ENCODE measurements at places on chromosomes 6 and 20.
A peak's percentile ranks its signal among the peaks of the same experiment; 100 is the strongest.

GRCh38 chr6:53264915-53265607 is 83.7 kb downstream of the ELOVL5 start:
- DNase-seq: no peak

DNA sequence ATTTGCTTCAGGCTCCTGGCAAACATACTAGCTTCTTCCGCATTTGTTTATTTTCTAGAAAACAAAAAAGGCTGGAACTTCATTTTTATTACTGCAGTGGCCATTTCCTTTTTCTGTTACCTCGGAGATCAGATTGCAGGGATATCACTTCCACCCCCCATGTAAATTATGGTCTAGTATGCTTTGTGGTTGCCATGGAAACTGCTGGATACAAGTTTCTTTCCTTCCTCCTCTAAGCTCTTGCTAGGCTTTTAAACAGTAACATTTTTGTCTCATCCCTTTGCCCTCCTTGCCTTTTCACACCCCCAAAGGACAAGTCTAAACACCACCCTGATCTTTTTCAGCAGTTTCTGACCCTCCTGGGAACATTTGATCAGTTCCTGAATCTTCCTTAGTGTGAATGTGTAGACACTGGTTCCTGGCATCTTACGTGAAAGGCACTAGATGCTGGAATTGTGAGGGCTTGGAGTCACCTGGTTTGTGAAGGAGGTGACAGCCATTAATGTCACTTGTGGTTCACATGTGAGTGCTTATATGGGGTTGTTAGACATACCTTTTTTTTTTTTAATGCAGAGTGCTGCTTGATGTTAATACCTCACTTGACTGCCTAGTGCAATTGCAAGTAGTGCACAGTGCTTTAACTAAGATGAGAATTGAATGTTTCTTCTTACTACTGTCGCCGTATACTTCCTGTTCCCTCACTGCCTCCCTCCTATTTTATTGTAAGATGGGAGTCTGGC is 181.6 kb downstream of the JARID2 start:
- no peak for DNase-seq

- no peak for DNase-seq
Measured at GRCh38 chr6:118370722-118371121, 177.4 kb upstream of the PLN start.

- no peak for DNase-seq
Measured at GRCh38 chr6:5294392-5295211, 33.3 kb downstream of the FARS2 start.

DNA sequence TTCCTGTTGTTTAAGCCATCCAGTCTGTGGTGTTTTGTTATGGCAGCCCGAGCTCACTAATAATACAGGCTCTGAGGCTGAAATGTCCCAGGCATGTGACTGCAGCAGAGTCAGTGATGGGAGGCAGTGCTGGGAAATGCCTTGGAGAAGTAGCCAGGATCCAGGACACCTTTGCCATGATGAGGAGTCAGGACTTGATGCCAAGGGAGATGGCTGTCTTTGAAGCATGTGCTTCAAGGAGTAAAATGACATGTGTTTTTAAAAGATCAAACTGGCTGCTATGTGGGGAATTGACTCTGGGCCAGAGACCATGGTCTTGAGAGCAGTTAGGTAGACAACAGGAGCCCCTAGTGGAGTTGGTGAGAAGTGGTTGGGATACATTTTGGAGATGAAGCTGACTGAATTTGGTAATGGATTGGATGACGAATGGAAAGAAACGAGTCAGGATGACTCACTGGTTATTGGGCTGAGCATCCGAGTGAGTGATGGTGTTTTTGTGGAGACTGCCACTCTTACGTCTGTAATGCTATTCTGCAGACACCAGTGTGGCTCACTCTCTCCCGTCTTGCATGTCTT is 322.2 kb downstream of the PLCB1 start:
- DNase-seq: peak; percentile 81

DNA sequence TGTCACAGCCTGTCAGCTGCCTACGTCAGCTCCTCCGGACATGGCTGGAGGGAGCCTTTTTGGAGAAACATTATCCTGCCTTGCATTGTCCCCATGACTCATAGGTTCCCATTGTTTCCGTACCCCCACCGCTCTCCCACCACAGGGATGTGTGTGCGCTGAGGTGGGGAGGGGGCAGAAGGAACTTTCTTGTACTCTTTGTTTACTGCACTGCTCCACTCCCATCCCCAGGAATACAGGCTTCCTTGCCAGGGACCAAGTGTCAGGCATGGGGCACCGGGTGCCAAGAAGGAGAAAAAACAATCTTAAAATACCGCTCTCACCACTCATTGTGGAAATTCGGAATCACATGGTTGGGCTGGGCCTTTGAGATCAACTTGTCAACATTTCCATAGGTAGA is 51.0 kb downstream of the KCNK5 start:
- DNase-seq: no peak

- DNase-seq: no peak
Measured at GRCh38 chr20:24116611-24117010, 128.0 kb upstream of the GGTLC1 start.

- DNase-seq: no peak
Measured at GRCh38 chr6:150617062-150617461, 17.4 kb downstream of the PLEKHG1 start.

DNA sequence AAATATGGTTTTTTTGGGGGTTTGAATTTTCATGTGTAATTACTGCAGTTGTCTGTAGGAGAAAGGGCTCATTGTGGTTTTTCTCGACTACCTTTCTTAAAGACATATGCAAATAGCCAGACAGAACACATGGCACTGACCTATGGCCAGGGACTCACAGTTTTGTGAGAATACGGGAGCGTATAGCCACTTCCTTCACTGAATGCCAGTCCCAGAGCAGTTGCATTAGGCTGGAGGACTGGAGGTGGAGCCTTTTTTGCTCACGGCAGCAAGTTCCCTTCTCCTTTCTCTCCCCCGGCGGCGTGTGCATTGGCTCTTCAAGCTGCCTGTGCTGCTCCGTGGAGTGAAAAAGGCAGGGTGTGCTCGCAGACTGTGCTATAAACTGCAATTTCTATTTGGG is 114.9 kb downstream of the AKAP7 start:
- DNase-seq: peak; percentile 70

DNA sequence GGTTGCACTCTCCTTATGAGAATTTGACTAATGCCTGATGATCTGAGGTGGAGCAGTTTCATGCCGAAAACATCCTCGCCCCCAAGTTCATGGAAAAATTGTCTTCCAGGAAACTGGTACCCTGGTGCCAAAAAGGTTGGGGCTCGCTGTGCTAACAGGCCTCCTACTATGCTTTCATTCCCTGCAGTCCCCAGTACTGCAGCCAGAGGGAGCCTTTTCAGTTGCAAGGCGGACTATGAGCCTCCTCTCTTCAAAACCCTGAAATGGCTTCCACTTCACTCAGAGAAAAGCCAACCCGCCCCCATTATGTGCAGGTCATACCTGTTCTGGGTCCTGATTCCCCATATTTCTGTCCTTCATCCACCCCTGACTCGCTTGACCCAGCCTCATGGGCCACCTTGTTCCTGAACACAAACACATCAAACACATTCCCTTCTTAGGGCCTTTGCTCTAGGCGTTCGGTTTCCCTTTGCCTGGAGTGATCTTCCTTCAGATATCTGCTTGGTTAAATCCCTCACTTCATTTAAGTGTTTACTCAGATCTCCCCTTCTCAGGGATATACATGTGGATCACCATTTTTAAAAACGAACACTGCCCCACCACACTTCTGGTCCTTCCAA is 173.7 kb downstream of the PHACTR1 start:
- no peak for DNase-seq

DNA sequence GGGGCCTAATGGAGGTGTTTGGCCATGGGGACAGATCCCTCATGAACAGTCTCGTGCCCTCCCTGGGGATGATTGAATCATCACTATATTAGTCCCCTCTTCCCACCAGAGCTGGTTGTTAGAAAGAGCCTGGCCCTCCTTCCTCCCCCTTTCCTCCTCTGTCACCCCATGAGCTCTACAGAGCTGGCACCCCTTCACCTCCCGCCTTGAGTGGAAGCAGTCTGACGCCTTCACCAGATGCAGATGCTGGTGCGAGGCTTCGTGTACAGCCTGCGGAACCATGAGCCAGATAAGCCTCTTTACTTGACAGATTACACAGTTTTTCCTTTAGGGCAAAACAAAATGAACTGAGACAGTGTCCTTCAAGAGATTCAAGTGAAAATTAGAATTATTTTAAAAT is 74.4 kb upstream of the RIPOR2 start:
- no peak for DNase-seq

DNA sequence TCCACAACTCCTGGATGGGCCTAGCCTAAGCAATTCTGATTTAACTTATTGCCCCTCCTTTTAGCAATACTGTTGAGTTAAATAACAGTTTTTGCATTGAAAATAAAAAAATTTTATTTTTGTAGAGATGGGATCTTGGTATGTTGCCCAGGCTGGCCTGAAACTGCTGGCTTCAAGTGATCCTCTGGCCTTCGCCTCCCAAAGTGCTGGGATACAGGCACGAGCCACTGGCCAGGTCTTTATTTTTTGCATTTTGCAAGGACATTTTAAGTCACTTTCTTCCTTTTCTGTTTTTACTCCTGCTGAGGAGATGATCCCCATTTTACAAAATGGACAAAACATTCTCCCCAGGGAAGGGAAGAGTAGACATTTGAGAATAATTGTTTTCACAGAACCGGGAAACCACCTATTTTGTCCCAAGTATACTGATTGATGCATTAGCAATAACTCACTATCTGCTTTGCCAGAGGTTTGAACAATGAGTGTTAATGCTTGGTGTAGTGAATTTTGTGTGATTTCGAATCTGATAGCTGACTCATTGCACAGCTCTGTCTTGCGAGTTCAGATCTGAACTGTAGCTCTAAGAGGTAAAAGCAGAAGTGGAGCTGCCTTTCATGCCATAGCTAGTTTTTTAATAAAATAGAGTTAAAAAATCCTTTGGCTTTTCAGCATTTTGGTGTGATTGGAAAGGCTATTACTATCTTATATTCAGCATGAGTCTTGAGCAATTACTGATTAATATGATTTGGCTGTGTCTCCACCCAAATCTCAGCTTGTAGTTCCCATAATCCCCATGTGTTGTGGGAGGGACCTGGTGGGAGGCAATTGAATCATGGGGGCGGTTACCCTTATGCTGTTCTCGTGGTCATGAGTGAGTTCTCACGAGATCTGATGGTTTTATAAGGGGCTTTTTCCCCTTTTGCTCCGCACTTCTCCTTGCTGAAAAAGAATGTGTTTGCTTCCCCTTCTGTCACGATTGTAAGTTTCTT is 20.9 kb downstream of the IGF2R start:
- DNase-seq: peak; percentile 68

GRCh38 chr20:62405108-62405980 is 1.7 kb downstream of the CABLES2 start:
- peak; percentile 25 for DNase-seq

DNA sequence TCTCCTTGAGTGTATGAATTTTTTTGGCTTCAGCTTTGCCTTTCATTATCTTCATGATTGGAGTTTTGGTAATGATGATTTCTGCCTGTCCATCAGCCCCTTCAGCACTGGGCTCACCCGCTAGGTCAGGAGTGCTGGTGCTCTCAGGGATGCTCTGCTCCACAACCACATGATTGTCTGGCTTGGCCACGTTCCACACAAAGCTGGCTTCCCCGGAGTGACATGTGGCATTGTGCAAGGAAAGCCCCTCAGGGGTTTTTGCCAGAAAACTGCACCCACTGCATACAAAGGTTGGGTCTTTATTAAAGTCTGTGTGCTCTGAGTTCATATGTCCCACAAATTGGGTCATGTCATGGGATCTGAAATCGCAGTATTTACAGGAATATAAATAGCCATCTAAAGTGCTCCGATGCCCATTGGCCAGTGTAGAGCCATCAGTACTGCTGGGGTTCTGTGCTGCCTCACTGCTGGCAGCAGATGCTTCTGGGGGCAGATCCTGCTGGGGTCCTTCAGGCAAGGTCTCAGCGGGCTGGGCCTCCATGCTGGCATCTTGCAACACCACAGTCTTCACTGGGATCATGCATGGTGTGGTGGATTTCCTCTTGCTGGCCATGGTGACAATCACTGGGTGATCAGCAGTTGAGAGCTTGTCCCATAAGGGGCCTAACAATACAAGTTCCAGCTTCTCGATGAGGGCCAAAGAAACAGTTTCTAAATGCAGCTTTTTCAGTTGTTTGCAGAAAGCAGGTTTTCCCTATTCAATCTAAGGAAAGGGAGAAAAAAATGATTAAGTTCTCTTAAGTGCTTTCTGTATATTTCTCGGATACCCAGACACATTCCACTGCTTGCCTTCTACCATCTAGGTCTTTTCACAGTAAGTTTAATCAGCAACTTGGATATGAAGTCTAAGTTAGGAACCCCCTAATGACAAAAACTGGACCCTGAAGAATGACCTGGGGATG is 67.2 kb downstream of the PLCG1 start:
- no peak for DNase-seq
